Activated naive CD8-positive, alpha-beta T cell treated with anti-CD3 and anti-CD28 coated beads for 36 hours (primary cell): ENCODE measurements at places on chromosomes 4 and X.

DNA sequence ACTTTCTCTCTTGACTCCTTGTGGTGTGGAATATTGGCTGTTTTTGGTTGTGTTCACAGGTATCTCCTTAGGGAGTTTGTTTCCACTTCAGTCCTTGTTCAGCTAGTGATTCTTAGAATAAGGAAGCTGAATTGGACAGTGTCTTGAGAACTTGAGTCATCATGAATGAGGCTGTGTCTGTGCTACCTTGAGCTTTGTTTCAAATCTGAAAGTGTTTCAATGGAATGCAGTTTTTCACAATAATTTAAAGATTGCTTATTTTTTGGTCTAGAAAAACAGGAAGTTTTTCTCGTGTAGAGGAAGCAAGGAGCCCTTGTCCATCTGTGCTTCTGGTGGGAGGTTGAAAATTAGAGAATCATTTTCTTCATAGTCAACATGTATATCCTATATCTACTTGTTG, 76.5 kb downstream of the ZNF518B start:
- no peak overlapping the region for H3K4me3 ChIP-seq
- H3K27ac ChIP-seq: no peak overlapping the region
- no peaks in the 10 kb centered on the region for H3K4me1 ChIP-seq

DNA sequence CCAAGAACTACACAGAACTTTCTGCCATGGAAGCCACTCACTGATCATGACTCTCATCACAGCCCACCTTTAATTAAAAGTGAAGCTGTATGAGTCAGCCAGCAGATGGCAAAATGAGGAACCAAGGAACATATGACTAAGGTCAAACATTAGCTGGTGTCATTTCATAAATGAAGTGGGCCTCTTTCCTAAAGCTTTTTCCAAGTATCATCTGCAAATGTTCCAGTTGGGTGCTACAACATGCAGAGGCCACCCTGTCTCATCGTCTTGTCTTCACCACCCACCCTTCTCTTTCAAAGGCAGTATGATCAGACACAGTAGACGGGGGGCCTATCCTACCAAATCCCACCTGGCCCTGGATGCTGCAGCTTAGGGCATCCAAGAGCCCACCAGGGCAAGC, 9.2 kb upstream of the EOLA1 start:
- DNase-seq: no peak
- H3K36me3 ChIP-seq: no peaks in the 10 kb centered on the region
- no peak overlapping the region for H3K4me3 ChIP-seq
- H3K27me3 ChIP-seq: no peaks in the 10 kb centered on the region

GRCh38 chr4:145739845-145740244, 59.9 kb downstream of the C4orf51 start:
- no peak overlapping the region for H3K4me3 ChIP-seq
- H3K27ac ChIP-seq: no peak overlapping the region
- H3K36me3 ChIP-seq: no peaks in the 10 kb centered on the region

GRCh38 chrX:15150586-15150985, 119.3 kb downstream of the ASB9 start:
- H3K27me3 ChIP-seq: no peaks in the 10 kb centered on the region
- no peak for DNase-seq
- no peaks in the 10 kb centered on the region for H3K36me3 ChIP-seq

- peaks cover 8% of the 10 kb centered on the region for H3K27me3 ChIP-seq
- DNase-seq: no peak
- H3K4me3 ChIP-seq: no peak overlapping the region
- peaks cover 9% of the 10 kb centered on the region for H3K4me1 ChIP-seq
- no peak overlapping the region for H3K27ac ChIP-seq
Observed at GRCh38 chr4:109079731-109080130, 222.7 kb downstream of the COL25A1 start.

DNA sequence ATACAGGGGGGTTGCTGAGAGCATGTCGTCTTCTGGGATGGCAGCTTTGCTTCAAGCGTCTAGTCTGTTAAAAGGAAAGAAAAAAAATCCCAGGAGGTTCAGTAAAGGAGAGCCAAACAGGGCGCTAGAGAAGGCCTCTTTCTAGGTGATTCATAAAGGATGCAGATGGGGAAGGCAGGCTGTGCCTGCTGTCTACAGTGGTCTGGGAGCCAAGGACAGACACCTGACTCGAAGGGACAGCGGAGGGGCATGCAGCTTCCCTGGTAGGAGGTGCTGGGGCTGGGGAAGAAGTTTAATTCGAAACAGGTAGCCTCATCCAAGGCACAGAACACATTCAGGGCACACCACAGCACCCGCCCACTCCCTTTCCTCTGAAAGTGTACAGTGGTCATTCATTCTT, 19.9 kb downstream of the BCOR start:
- no peaks in the 10 kb centered on the region for H3K27me3 ChIP-seq
- no peak overlapping the region for H3K27ac ChIP-seq
- peaks cover 27% of the 10 kb centered on the region for H3K4me1 ChIP-seq
- no peak overlapping the region for H3K4me3 ChIP-seq
- H3K36me3 ChIP-seq: peaks cover 14% of the 10 kb centered on the region

GRCh38 chr4:86256086-86256485, 103.8 kb downstream of the MAPK10 start:
- H3K27me3 ChIP-seq: no peaks in the 10 kb centered on the region
- H3K4me3 ChIP-seq: no peak overlapping the region
- H3K36me3 ChIP-seq: no peaks in the 10 kb centered on the region
- H3K27ac ChIP-seq: no peak overlapping the region
- no peaks in the 10 kb centered on the region for H3K4me1 ChIP-seq

- peaks cover 2% of the 10 kb centered on the region for H3K36me3 ChIP-seq
- DNase-seq: no peak
- no peak overlapping the region for H3K4me3 ChIP-seq
- no peaks in the 10 kb centered on the region for H3K27me3 ChIP-seq
- no peak overlapping the region for H3K27ac ChIP-seq
Observed at GRCh38 chr4:6951880-6952381, 42.3 kb downstream of the TBC1D14 start.

GRCh38 chrX:72029483-72030411, 102.0 kb downstream of the RTL5 start:
- no peaks in the 10 kb centered on the region for H3K27me3 ChIP-seq
- DNase-seq: no peak
- H3K4me1 ChIP-seq: no peaks in the 10 kb centered on the region
- no peak overlapping the region for H3K4me3 ChIP-seq
- no peak overlapping the region for H3K27ac ChIP-seq

DNA sequence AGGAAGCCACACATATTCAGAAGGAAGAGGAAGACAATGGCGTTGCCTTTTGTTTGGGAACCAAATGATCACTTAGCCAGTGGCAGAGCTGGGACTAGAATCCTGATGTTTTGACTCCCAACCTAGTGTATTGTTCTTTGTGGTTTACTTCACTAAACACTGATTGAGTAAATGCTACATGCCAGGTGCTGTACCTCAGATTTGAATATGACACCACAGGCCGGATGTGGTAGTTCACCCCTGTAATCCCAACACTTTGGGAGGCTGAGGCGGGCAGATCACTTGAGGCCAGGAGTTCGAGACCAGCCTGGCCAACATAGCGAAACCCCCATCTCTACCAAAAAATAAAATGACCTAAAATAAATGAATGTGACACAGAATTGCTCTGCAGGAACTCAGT, 8.4 kb downstream of the NDUFA1 start:
- peaks cover 12% of the 10 kb centered on the region for H3K4me1 ChIP-seq
- H3K27ac ChIP-seq: peak overlapping the region; percentile 19
- peaks cover 7% of the 10 kb centered on the region for H3K36me3 ChIP-seq

- no peak overlapping the region for H3K4me3 ChIP-seq
- H3K4me1 ChIP-seq: no peaks in the 10 kb centered on the region
Observed at GRCh38 chr4:183588169-183588675, 70.8 kb downstream of the RWDD4 start.

GRCh38 chr4:112002248-112002661, 143.0 kb upstream of the FAM241A start:
- no peak overlapping the region for H3K27ac ChIP-seq
- H3K4me3 ChIP-seq: no peak overlapping the region
- no peaks in the 10 kb centered on the region for H3K36me3 ChIP-seq
- peaks cover 11% of the 10 kb centered on the region for H3K27me3 ChIP-seq
- no peak for DNase-seq

DNA sequence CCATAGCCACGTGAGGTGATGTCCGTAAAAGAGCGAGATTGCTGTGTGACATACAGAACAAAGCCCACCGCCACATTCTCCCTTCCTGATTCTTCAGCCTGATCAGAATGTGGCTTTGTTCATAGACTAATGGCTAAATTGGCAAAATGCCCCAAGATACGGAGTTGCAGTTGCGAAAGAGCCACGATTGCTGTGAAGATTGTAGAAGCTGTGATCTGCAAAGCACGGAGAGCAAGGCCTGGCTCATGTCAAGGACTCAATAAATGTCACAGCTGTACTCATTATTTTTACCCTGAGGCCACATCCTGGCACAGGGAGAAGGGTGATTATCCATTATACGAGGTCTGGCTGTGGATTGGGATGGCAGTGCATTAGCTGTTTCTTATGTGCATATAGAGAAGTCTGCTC, 34.2 kb downstream of the ARSD start:
- no peaks in the 10 kb centered on the region for H3K36me3 ChIP-seq
- H3K27me3 ChIP-seq: no peaks in the 10 kb centered on the region
- no peak for DNase-seq
- no peak overlapping the region for H3K27ac ChIP-seq
- H3K4me3 ChIP-seq: no peak overlapping the region
- peaks cover 3% of the 10 kb centered on the region for H3K4me1 ChIP-seq

GRCh38 chrX:37652589-37653231, 32.9 kb upstream of the XK start:
- no peak for DNase-seq
- H3K27ac ChIP-seq: no peak overlapping the region
- H3K36me3 ChIP-seq: no peaks in the 10 kb centered on the region
- H3K4me3 ChIP-seq: no peak overlapping the region
- H3K4me1 ChIP-seq: no peaks in the 10 kb centered on the region

DNA sequence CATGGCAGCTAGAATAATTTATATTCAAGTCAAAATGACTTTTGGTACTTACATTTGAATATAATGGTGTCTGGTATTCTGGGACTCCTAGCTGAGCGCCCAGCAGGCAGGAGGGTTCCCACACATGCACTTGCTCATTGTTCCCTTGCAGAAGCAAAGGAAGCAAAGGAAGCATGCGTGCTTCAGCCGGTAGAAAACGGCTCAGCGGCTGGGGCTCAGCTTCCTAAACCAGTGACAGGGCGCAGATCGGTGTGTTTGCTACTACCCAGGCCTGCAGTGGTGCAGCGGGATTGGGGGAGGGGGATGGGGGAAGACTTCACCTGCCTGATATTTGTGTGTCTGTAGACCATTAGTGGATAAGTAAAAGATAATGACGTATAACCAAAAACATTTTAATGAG, 978.3 kb upstream of the TENM3 start:
- no peak overlapping the region for H3K4me3 ChIP-seq
- no peak overlapping the region for H3K27ac ChIP-seq
- peaks cover 3% of the 10 kb centered on the region for H3K27me3 ChIP-seq

- H3K27me3 ChIP-seq: no peaks in the 10 kb centered on the region
- no peaks in the 10 kb centered on the region for H3K36me3 ChIP-seq
- H3K4me3 ChIP-seq: no peak overlapping the region
Observed at GRCh38 chr4:67131224-67131623, 414.1 kb downstream of the CENPC start.

DNA sequence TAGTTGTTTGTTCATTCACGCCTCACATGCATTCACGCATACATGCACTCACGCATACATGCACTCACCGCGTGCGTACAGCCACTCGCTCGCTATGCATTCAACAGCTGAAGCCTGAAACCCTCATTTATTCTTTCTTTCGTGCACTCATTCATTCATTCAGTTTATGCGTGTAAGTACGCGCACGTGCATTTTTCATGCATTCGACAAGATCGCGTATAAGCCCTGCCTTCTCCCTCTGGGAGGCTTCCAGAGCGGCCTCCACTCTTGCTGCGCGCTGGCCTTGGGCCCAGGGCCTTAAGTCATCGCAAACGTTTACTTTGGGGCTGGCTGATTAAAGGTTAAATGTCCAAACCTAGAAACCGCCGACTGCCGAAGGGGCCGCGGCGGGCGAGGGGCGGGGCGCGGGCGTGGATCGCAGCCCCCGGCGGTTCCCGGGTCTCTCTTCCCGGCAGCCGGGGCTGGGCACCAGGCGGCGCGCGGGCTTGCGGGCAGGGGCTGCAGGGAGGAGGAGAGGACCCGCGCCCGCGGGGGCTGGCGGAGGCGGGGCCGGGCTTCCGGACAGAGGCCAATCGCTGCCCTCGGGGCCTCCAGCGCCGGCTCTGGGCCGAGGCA, at the start of gene GYG2:
Gene GYG2, plus strand, starts transcription at position 587 of the 615 bp plus-strand sequence. CDS start 1,259 bp downstream, outside the sequence.
- no peak for DNase-seq
- no peak within 1 kb of the TSS for H3K27ac ChIP-seq
- H3K27me3 ChIP-seq: peaks cover 19% of the 10 kb centered on the region
- no peaks in the 10 kb centered on the region for H3K4me1 ChIP-seq
- no peaks in the 10 kb centered on the region for H3K36me3 ChIP-seq

GRCh38 chr4:173205656-173206055, 37.0 kb downstream of the GALNT7 start:
- H3K27ac ChIP-seq: no peak overlapping the region
- no peak overlapping the region for H3K4me3 ChIP-seq
- peaks cover 5% of the 10 kb centered on the region for H3K4me1 ChIP-seq
- no peak for DNase-seq
- peaks cover 28% of the 10 kb centered on the region for H3K36me3 ChIP-seq
- no peaks in the 10 kb centered on the region for H3K27me3 ChIP-seq

DNA sequence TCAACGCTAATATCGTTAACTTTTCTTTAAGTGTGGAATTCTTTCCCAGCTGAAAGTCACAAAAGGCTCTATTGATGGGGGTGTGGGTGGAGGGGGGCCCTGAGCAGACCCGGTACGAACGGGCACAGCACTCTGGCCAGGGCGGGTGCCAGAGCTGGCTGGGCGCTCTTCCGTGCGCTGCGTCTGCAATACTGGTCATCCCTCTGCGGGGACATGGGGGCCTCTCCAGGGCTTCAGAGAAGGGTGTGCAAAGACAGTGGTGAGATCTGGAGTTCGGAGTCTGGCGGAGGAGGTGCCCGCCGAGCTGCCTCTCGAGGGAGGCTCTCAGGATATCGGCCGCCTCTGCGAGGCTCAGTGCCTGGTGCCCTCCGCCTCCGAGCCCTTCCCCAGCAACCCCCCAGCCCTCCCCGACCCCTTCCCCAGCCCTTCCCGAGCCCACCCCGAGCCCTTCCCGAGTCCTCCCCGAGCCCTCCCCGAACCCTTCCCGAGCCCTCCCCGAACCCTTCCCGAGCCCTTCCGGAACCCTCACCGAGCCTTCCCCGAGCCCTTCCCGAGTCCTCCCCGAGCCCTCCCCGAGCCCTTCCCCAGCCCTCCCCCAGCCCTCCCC, 34.3 kb downstream of the FGFRL1 start:
- DNase-seq: no peak
- peaks cover 39% of the 10 kb centered on the region for H3K27me3 ChIP-seq
- peaks cover 2% of the 10 kb centered on the region for H3K4me1 ChIP-seq
- H3K36me3 ChIP-seq: no peaks in the 10 kb centered on the region

GRCh38 chr4:170589597-170590191, 499.9 kb upstream of the AADAT start:
- no peaks in the 10 kb centered on the region for H3K36me3 ChIP-seq
- no peak for DNase-seq
- no peak overlapping the region for H3K27ac ChIP-seq
- no peaks in the 10 kb centered on the region for H3K4me1 ChIP-seq

DNA sequence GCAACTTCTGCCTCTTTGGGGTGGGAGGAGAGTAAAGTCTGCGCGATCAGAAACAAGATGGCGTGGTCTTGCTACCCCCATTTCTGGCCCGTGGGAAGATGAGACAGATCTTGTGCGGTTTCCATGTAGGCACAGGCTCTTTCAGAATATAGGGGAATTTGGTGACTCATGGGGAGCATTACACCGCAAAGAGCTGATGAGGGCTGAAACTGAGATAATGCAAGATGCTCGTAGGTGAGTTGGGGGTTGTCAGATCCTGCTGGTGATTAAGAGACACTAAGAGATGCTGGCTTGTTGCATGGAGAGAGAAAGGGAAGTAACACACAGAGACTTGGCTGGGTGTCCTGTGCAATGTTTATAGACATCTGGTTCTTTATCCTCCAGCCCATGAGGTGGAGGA, 1.5 kb downstream of the EVC start:
- peaks cover 4% of the 10 kb centered on the region for H3K4me1 ChIP-seq
- no peak overlapping the region for H3K4me3 ChIP-seq
- peaks cover 47% of the 10 kb centered on the region for H3K27me3 ChIP-seq
- no peaks in the 10 kb centered on the region for H3K36me3 ChIP-seq
